ENCODE measurements at places on chromosomes 4 and X.

DNA sequence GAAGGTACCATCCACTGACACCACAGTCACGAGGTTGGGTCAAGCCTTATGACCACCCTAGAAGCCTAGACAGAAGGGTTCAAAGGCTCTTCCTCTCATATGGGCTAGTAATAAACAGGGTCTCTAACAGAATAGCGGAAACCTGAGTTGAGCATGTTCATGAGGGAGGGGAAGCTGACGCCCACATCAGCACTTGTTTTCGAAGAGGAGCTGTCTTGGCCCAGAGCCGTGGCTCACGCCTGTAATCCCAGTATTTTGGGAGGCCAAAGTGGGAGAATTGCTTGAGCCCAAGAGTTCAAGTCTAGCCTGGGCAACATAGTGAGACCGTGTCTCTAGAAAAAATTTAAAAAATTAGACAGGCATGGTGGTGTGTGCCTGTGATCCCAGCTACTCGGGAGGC lies 21.5 kb upstream of the TMSB4X start:
- DNase-seq: no peak

GRCh38 chr4:159735281-159736207 lies 632.7 kb downstream of the RAPGEF2 start:
- DNase-seq: no peak

DNA sequence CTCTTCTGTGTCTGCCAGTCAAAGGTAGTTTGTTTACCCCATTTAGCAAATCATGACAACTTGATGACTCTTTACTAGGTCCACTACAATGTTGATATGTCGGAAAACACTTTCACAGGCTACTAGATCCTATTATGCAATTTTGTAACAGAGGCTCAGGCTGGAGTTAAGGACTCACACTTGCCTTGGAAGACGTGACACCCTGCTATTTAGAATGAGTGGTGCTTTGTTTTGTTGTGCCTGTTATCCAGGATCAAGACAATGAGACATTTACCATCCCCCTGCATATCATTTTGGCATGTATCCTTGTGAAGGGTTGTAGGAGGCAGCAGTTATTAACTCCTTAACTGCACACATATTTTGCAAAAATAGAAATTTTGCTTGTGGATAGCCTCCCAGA lies 263.7 kb downstream of the IL1RAPL1 start:
- no peak for DNase-seq

DNA sequence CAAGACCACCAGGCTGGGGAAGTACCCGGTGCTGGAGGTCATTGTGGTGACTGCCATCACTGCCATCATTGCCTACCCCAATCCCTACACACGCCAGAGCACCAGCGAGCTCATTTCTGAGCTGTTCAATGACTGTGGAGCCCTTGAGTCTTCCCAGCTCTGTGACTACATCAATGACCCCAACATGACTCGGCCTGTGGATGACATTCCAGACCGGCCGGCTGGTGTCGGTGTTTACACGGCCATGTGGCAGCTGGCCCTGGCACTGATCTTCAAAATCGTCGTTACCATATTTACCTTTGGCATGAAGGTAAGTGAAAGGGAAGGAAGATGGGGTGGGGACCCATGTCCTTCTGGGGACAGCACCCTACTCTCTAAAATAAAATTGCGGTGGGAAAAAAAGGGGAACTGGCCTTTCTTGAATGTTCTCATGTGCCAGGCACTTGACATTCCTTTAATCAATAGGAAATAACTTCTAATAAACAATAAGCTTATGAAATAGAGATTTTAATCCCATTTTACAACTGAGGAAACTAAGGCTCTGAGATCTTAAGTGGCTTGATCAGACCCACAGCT lies 51.6 kb downstream of the CLCN4 start:
- peak; percentile 1 for DNase-seq

GRCh38 chrX:17923546-17923945 lies 62.4 kb upstream of the RAI2 start:
- no peak for DNase-seq

DNA sequence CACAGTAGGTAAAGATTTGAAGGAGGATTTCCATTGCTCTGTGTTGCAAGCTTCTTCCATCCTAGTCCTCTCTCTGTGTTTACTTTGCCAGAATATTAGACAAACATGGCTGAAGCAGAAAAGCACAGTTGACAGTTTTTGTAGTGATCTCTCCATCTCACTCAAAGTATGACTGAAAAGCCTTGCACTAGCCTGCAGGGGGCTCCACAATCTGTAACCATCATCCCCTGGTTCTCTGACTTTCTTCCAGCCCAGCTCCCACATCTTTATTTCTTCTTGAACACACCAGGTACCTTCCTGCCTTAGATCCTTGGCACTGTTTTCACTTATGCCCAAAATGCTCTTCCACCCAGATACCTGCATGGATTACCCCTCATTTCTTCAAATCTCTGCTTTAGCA lies 34.1 kb upstream of the HHIP start:
- no peak for DNase-seq

DNA sequence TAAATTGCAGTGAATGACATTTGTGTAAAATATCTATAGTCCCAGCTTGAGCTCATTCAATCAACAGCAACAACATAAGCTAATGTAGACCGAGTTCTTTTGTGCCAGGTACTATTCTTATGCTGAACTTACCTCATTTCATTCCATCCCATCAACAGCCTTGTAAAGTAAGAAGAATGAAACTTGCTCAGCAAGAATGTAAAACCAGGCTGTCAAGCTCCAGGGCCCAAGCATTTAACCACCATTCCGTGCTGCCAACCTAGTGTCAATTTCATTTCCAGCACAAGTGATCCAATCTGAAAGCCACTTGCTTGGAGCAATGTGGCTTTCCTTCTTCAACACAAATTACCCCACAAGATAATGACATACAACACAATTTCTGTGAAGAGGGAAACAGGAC lies 36.6 kb downstream of the RASSF6 start:
- no peak for DNase-seq

GRCh38 chr4:183638436-183638835 lies 20.5 kb downstream of the RWDD4 start:
- no peak for DNase-seq

DNA sequence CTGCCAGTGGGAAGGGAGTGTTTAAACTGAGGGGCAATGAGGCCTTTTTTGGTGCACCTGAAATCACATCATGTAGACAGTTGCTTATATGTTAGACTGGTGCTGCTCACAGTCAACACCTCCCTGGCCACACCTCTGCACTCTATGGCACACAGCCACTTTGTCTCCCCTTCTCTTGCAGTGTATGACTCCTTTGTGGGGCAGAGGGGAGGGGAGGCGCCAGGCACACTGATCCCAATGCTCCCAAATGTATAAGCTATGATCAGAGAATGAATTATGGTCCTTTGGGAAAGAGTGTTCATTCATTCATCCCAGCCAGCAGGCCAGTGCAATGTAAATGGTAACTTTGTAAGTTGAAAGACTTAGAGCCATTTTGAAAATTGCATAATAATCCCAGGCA lies 4.6 kb upstream of the GPC3 start:
- DNase-seq: no peak

GRCh38 chrX:10404436-10404835 lies 215.9 kb downstream of the MID1 start:
- DNase-seq: no peak
